ENCODE measurements at places on chromosomes 5 and 9.

DNA sequence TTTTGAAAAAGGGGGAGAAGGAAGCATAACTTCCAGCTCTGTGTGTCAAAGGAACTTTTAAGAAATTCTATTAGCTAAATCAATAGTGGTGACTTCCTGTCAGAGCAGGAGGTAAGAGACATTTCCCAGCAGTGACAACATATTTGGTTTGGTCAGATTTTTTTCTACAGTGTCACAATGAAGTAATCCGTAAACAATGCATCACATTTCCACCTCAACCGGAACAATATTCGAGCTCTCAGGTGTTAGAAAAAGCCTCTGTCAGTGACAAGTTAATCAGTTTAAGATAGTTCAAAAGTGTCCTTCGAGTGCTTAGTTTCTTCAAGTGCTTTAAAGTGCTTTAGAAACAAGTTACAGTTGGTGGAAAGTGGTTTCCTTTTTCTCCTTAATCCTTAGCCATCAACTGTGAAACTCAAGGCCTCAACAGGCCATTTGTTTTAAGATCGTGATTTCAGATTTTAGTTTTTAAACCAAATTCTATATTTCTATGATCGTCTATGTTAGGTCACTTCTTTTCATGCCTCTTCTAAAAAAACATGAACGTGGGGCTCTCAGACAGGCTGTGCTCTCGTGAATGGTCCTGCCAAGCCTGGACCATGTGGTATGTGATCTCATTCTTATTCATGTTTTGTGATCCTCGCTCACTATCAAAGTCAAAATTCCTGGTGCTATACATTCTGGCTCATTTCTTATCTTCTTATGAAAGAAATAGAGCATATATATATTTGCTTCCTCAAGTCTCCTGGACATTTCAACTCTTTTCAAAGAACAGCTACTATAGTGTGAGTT, 181.9 kb upstream of the HMHB1 start:
- no peak for DNase-seq

DNA sequence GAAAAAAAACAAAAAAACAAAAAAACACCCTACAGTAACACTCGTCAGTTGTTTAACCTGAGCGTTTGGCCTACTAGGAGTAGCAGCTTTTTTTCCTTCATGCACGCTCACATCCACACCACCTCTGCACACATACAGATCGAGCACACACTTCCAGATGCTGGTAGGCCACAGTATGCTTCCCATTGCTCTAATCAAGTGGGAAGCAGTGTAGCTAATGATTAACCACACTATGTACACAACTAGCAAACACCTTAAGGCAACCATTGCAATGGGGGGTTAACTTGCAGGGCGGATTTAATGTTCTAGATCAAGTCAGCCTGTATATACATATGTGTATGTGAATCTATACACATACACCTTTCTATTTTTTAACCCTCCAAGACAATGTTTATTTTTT, 65.5 kb upstream of the GLRX start:
- DNase-seq = no peak

GRCh38 chr5:158660726-158661125, 439.0 kb downstream of the EBF1 start:
- DNase-seq = no peak

DNA sequence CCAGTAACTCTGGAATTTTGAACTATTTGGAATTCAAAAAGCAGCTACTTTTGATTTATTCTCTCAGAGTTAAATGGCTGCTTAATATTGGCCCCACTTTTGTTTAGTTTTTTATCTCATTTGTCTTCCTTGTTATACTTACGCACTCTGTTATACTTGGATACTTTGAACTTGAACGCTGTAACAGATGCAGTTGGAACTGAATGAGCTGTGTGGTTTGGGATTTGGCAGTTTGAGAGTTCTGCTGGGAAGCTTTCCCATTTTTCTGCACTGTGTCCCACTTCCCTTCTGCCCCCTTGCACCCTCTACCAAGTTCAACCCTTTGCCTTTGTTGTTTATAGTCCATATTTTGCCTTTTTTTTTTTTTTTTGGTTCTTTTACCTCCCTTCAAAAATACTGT, 3.8 kb downstream of the RHOBTB3 start:
- no peak for DNase-seq

DNA sequence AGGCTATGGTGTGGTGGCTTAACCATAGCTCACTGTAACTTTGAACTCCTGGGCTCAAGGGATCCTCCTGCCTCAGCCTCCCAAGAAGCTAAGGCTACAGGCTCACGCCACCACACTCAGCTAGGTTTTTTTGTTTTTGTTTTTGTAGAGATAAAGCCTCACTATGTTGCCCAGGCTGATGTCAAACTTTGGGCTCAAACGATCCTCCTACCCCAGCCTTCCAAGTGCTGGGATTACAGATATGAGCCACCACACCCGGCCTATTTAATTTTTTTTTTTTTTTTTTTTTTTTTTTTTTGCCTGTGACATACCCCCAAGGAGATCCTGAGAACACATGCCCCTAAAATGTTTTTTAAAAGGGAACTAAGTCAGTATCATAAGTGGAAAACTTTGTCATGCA, 10.4 kb downstream of the FUBP3 start:
- DNase-seq = no peak

- DNase-seq = no peak
Measured at GRCh38 chr5:33240558-33240957, 200.2 kb upstream of the TARS1 start.

DNA sequence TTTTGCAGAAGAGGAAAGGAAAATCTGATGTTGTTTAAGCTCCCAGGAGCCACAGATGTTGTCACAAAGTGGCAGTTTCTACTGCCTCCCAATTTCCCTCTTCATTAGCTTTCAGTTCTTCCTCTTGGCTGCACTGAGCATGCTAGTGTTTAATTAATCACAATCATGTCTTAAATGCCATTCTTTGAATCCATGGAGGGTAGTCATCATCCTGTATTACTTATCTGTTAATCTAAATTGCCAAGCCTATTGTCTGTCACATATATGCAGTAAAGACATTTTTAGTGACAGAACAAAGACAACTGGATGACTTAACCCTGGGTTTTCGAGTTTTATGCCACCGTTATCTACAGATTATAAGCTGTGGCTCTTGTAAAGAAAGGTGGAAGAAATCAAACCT, 14.7 kb downstream of the KLHL9 start:
- no peak for DNase-seq

- no peak for DNase-seq
Measured at GRCh38 chr9:4509590-4509984, 19.3 kb downstream of the SLC1A1 start.

DNA sequence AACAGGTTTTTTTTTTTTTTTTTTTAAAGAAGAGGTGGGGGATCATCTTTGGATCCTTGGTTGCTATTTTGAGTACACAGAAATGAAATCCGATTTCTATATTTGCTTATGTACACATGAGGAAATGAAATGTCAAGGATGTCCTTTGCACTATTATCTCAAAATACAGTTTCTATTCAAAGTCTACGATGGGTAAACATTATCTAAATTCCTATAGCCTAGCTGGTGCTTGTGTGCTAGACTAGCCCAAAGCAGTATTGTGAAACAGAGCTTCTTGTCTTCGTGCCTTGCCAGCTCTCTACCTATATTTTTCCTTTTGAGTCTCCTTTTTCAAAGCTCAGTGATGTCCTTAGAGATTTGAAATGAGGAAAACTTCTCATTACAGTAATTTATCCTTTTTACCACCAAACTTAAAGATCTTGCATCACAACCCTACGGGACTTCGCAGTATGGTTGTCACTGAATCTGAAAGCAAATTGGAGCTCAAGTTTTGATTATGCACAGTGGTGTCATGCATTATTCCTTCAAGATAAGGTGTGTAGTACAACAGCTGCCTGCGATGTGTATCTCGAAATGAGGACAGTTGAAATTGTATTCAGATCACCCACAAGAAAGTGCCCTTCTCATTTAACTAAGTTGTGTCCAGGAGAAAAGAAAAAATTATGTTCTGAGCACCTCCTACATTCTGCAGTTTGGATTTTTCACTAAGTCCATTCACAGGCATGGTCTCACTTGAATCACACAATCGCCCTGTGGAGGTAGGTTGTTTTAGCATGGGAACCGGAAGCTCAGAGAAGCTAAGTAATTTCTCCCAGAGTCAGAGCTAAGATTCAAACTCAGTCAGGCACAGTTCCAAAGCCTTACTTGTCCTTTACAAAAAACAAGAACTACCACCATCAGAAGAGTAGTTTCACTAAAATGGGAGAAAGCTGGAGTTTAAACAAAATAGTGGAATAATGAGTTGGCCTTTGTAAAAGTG, 379.0 kb downstream of the GLIS3 start:
- DNase-seq = no peak

GRCh38 chr9:35552376-35552775, 52.7 kb upstream of the TESK1 start:
- DNase-seq = no peak

DNA sequence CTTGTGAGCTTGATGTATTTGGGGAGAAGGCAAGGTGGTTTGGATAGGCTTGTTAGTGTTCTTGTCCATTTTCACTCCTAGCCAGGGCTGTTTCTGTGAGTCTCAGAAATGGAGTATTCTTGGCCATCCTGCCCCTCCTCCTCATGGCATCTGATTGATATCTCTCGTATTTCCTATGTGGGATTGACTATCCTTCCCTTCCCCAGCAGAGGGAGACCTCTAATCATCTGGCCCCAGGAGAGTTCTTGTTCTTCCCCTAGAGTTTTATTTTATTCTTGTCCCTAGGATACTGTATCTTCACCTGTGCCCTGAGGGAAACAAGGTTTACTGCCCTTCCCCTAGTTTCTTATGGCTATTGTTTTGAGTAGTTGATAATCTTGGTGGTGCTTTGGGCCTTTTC, 114.4 kb downstream of the VPS13A start:
- no peak for DNase-seq

DNA sequence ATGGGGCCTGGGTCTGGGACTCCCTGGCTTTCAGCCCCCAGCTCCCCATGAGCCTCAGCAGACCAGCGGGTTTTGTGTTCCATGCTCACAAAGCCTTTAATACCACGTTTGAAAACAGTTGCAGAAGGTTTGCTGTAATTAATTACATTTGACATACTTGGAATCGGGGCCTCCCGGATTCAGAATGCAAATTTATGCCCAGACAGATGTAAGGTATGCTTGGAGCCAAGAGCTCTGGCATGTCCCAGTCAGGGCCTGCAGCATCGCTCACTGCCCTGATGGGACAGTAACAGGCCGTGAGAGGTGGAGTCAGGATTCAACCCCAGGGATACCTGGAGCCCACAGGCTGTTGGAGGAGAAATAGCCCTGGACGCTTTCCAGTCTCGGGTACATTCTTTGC, 12.2 kb downstream of the ZNF618 start:
- no peak for DNase-seq

DNA sequence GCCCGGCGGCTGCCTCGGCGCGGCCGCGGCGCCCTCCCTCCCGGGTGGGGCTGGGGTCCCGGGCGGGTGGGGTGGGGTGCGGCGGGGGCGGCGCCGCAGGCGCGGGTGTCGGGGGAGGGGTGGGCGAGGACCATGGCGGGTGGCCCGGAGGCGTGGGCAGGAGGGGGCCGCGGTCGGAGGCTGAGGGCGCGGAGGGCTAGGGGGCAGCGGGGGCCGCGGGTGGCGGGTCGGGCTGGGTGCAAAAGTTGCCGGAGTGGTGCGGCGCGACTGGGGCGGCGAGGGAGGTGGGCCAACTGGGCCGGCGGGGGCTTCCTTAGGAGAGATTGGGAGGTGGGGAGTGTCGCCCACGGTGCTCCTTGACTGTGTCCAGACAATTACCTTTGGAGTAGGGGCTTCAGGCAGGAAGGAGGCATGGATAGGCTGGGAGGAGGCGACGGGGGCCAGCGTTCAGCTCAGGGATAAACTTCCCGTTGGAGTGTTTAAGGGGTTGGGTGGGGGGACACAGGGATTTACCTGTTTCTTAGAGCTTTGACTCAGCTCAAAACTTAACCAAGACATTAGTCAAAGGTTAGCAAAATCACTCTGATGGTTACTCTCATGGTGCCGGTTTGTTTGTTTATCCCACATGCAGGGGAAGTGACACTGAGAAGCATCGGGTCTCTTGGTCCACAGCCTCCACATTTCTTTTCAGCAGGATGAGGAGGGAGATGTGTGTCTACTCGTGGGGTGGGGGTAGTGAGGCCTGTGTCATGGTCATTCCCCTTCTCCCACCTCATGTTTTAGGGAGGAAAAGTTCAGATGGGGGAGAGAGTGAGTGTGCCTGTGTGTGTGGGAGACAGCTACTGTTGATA, 859 bp downstream of the CSNK1G3 start:
- no peak for DNase-seq

GRCh38 chr9:8168916-8169438, 369.4 kb upstream of the DMAC1 start:
- DNase-seq = no peak

DNA sequence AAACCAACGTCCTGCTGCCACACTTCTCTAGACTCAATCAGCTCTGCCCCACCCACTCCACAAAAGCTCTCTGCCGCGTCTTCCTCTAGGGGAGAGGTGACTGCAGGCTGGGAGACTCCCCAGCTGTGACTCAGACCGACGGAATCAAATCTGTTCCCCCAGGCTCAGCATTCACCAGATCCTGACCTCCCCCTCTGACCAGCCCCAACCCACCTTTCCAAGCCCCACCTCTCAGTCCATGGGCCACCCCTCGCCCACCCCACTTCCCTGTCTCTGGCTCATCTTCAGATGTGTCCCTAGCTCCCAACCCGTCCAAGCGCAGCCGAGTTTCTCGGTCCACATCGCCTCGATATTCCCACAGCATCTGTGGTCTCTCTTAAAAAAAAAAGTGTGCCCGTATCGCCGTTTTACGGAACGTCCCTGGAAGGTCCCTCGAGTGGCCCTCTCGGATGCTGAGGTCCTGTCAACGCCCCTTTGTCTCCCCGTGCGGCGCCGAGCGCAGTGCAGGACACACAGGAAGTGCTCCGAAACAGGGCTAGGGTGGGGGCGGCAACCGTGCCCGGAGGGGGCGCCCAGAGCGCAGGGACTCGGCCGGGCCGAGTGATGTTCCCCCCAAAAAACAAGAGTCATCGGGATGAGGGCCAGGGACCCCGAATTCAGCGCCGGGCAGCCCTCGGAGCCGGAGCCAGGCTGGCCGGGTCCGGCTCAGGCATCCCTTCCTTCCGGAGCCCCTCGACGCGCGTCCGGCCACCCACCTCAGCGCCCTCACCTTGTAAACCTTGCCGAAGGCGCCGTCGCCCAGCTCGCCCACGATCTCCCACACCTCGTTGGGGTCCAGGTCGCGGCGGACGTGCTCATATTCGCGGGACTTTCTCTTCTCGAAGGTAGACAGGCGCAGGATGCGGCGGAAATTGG, 649 bp downstream of the STK10 start:
- DNase-seq = no peak

GRCh38 chr9:123772967-123773366, 157.0 kb downstream of the DENND1A start:
- DNase-seq = no peak

All from stimulated activated CD4-positive, alpha-beta T cell treated with anti-CD3 and anti-CD28 coated beads, Interleukin-15, amount 100 ng/mL, for 1 hour (primary cell).